ENCODE measurements at places on chromosomes 3 and 15.

GRCh38 chr15:38071211-38071972 lies 137.0 kb downstream of the TMCO5A start:
- DNase-seq, result no peak

DNA sequence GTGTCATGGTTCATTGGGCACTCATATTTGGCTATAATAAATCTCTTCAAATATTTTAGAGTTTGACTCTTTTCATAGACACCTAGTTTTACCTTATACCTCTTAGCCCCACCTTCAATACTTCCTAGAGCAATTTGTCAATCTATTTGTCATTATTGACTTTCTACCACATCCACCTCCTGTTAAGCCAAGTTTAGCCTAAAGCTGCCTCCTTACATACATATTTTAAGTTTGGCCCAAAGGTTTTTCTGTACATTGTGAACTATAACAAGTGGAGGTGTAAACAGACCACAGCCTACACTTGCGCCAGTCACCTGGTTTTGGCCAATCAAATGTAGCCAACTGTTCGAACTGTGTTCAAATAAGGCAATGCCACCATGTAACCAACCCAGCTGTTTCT lies 18.1 kb upstream of the ABHD17C start:
- no peak for DNase-seq

GRCh38 chr3:27353221-27353620 lies 16.0 kb downstream of the NEK10 start:
- no peak for DNase-seq

GRCh38 chr3:184827572-184827971 lies 15.6 kb downstream of the VPS8 start:
- DNase-seq, result no peak

- no peak for DNase-seq
Measured at GRCh38 chr3:44981751-44982150, 5.7 kb downstream of the EXOSC7 start.

- no peak for DNase-seq
Measured at GRCh38 chr15:40843885-40844695, at the start of gene SPINT1. Gene SPINT1, plus strand, starts transcription at chr15:40844048. Its CDS starts 507 bp downstream, at chr15:40844555.

DNA sequence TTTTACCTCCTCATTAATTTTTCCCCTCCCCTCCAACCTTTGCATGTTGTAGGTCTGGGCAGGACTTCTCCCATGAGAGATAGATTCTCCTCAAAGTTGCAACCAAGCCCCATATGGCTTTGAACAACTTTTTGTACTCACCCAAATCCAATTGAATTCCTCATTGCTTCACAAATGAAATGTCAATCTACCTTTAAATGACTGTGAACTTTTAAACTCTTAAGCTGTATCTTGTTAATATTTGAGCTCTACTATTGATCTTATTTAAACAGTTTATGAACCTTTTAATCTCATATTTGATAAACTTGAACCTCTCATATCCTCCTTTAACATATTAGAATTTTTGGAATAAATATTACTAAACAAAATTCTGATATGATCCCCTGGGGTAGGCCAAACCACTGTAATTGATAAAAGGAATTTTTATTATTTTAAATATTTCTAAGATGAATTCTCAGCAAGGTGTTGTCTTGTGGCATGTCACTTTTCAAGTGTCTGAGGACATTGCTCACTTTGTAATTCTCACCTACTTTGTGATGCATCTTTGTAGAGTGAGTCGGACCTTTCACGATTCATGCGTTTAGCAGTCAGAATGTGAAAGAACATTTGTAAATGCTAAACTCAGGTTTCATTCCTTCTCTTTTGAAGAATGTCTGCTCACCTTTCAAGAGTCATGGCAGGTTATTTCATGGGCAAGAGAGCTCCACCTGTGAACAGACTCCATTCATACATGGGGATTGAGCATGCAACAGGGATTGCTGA lies 23.4 kb upstream of the GREM1 start:
- no peak for DNase-seq

- DNase-seq, result peak; percentile 88
Measured at GRCh38 chr3:183636221-183637105, 1.0 kb downstream of the KLHL24 start.

GRCh38 chr3:191301782-191302411 lies 27.3 kb upstream of the CCDC50 start:
- DNase-seq, result peak; percentile 57

- no peak for DNase-seq
Measured at GRCh38 chr15:99707473-99708270, 25.6 kb downstream of the LYSMD4 start.

DNA sequence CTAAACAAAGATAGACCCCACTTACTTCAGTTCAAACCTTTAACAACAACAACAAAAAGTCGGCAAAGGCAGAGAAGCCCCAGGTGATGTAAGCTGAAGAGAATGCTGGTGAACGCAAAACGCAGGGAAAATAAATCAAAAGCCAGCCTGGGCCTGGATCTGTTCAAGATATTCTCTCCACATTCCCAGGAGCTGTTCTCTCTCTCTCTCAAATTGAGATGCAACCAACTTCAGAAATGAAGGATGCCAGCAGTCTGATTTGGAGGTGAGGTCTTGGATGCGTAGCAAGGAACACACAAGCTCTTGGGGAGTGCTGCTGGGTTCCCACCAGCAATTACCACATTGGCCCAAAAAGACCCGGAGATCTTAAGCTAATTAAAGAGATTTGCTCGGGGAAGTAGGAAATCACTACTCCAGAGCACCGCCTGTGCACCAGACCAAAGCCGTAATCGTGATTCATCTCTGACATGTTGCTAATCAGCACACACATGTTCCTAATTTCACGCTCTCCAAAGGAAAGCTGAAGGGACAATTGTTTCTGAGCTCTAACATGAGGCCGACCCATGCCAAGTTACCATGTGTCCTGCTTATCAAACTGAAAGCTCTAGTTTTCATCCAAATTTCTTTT lies 37.1 kb downstream of the IL17RD start:
- no peak for DNase-seq

GRCh38 chr3:15899388-15899787 lies 101.6 kb upstream of the ANKRD28 start:
- DNase-seq, result no peak

DNA sequence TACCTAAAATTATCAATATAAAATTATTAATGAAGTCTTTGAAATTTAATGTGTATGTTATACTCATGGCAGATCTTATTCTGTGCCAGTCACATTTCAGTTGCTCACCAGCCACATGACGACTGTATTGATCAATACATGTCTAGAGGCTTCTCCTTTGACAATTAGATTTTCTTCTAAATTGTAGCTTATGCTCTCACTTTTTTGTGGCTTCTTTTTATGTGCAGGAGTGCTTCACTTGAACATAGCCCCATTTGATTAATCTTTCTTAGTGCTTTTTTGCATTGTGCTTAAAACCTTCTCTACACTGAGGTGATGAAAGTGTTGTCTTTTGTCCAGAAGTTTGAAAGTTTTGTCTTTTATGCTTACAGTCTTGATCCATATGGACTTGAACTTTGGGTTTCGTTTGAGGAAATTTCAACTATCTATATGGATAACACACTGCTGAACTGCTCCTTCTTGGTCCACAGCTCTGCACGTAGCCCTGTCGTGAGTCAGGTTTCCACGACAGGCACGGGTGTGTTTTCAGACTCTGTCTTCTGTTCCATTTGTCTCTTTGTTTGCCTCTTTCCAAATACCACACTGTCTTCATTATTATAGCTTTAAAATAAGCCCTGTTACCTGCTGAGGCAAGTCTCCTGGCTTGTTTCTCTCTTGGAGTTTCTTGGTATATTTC lies 393.9 kb upstream of the CFAP20DC start:
- DNase-seq, result no peak

DNA sequence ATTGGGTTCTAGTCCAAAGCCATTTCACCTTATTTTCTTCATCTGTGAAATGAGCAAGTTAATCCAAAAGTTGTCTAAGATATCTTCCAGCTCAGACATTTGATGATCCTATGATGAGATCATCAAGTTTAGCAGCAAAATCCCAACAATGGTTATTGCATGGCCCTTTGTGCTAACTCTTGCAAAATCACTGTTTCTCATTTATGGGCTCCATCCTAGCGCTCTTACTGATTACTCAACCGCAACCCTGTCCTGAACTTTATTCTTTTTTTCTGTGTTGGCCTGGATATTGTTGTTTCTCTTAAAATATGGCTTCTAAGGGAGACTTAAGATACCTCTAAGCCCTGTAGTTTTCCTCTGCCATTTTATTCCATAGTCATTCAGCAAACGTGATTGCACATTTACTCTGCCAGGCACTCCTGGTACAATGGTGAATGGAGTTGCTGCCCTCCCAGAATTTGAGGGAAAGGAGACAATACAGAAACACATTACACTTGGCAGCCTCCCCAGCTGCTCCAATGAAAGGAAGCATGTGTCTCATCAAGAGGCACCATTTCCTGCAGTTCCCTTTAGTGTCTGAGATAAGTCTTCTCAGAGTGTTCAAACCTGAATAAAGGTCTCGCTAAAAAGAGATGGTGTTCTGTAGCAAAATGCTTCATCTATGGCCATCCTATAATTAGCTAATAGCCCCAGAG lies 4.4 kb downstream of the GXYLT2 start:
- DNase-seq, result no peak

GRCh38 chr3:84727616-84728015 lies 231.2 kb upstream of the CADM2 start:
- no peak for DNase-seq

DNA sequence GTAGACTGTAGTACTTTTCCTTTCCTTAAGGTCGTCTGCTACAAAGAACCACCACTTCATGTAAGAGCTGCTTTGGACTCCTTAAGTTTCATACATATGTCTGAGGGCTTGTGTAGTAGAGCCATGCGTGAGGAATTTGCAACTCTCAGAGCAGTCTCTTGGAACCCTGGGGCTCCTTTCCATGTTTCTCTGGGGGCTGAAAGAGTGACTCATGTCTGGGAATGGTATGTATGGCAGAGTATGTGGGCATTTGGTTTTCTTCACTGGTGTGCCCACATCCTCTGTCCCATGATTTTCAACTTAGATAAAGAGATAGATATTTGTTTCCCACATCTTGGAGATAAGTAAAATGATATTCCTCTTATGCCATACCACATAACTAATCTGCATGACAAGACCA lies 20.6 kb upstream of the RBM5 start:
- no peak for DNase-seq

DNA sequence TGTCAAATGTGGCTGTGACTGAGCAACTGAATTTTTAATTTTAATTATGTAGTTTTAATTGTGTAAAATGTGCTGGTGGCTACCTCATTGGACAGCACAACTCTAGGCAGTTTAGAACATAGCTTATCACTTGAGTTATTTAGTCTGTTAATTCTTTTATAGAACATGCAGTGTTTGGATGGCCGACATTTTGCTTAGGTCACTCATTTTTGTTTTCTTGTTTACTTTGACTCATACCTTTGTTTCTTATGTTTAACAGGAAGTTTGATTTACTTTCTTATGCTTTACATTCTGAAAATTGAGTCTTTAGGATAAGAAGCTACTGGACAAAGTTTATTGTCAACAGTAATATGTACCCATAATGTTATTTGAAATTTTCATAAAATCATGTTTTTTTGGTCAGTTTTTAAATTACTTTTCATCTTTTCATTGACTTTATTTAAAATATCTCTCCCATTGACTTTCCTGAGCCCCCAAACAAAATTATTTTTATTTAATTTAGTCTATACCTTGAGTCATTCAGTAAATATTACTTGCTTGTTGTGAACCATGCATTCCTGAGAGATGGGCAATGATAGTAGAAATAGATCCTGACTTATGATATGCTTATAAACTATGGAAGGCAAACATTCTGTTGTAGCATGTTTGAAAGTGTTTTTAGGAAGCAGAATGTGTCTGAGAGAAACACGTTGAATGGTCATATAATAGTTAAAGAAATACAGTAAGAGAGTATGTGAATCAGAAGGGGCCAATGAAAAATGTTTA lies 60.6 kb downstream of the TCF12 start:
- no peak for DNase-seq

GRCh38 chr3:105232553-105232952 lies 134.2 kb upstream of the ALCAM start:
- no peak for DNase-seq

GRCh38 chr3:46998121-46998851 lies 18.8 kb downstream of the NBEAL2 start:
- peak; percentile 81 for DNase-seq

All from NT2/D1 (cell line).